Mammary epithelial cell (primary cell): ENCODE measurements at places on chromosomes 2 and 18. TPM values are rescaled to one million over a fixed set of nuclear protein-coding genes. Genes with fewer than 3 reads are reported as not detected.

The FKBP7 gene
- polyA plus RNA-seq: 2.7 TPM

The UGT1A8 gene
- polyA plus RNA-seq: not detected

The NAT8 gene
- not detected for polyA plus RNA-seq

The POTEJ gene
- polyA plus RNA-seq: not detected

The ALPG gene
- polyA plus RNA-seq: 0.03 TPM

The PFN4 gene
- 0.42 TPM for polyA plus RNA-seq

The TFCP2L1 gene
- polyA plus RNA-seq: 62.2 TPM

The KLHL29 gene
- 3.6 TPM for polyA plus RNA-seq

The LRP1B gene
- polyA plus RNA-seq: 0.03 TPM
